Stimulated activated CD8-positive, alpha-beta memory T cell treated with anti-CD3 and anti-CD28 coated beads, Interleukin-2, amount 100 ng/mL, for 1 hour (primary cell): ENCODE measurements at places on chromosomes 11 and 22.

GRCh38 chr11:17979770-17980371 lies 33.0 kb downstream of the SERGEF start:
- DNase-seq: no peak

- DNase-seq: no peak
These were observed 4.9 kb upstream of the CCDC86 start for GRCh38 chr11:60836866-60837515.

- no peak for DNase-seq
These were observed 740.0 kb downstream of the DLG2 start for GRCh38 chr11:84887055-84887629.

DNA sequence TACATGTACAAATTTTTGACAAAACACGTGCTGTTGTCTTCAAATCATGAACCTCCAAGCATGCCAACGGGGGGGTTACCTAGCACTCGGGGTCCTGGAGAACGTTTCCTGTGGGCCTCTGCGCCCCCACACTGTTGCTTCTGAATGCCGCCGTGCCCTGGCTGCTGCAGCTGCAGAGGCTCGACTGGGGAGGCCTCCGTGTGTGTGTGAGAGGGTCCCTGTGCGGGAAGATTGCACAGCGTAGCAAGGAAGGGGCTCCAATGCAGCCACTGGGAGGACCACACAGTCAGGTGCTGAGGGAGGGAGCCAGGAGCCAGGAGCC lies 1322.2 kb downstream of the TBC1D22A start:
- DNase-seq: no peak

- no peak for DNase-seq
These were observed 173.3 kb upstream of the SYT13 start for GRCh38 chr11:45459491-45459890.

GRCh38 chr22:19622061-19622441 lies 92.3 kb upstream of the SEPTIN5 start:
- no peak for DNase-seq

DNA sequence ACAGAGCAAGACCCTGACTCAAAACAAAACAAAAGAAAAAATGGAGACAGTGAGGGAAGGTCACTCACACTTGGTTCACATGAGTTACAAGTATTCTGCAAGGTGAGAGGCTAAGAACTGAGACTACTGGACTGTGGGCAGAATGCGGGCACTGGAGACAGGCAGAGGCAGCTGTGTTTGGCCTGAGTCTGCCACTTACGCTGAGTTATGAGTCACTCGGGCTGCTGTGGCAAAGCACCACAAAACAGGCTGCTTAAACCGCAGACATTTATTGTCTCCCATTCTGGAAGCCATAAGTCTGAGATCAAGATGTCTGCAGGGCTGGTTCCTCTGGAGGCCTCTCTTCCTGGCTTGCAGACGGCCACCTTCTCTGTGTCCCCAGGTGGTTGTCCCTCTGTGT lies 122.8 kb downstream of the SHANK2 start:
- no peak for DNase-seq

DNA sequence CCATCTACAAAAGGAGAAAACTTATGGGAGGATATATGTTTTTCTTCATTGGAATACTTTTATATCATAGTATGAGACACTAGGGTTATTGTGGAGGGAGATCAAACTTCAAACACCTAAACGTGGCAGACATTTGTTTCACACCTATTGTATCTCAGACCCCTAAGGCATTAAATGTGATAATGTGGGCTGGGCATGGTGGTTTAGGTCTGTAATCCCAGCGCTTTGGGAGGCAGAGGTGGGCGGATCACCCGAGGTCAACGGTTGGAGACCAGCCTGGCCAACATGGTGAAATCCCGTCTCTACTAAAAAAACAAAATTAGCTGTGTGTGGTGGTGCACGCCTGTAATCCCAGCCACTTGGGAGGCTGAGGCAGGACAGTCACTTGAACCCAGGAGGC lies 75.5 kb downstream of the PRR5L start:
- DNase-seq: no peak

DNA sequence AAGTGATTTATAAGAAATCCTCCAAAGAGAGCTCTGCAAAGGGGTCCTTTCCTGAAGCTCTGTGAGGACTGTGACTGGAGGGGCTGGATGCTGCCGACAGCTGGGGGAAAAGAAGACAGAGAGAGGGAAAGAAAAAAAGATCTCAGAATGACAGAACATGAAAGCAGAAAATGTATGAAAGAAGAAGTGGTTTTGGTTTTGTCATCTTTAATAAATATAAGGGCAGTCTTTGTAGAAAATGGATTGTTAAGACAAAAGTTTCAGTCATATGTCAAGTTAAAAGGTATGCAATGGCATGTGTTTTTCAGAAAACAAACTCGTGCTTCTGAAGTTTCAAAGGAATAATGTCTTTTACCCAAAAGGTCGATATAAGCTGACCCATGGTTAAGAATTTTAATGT lies 105.5 kb downstream of the CCDC83 start:
- no peak for DNase-seq

DNA sequence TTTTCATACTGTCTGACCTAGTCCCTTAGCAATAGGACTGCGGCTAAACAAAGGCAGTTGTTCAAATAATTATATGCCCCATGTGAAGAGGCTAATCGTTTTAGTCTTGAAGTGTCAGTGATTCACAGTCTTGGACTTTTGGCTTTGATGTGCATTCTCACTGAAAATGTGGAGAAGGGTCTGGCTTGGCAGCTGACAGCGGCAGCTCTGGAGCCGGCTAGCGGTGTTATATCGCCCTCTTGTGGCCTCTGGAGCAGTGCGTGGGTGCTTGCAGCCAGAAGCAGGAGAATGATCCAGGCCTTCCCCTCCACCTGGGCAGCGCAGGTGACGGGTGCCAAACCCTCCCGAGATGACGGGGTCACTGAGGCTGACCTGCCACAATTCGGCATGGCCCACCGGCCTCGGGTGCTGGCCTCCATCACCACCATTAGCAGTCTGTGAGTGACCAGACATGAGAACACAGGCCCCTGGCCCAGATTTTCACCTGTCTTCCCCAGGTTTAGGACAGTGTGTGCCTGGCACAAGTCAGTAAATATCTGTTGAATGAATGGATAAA lies 90.3 kb upstream of the PITPNB start:
- DNase-seq: peak; percentile 23

- DNase-seq: peak; percentile 30
These were observed 26.7 kb upstream of the TOLLIP start for GRCh38 chr11:1335811-1336761.

- DNase-seq: no peak
These were observed 2.0 kb downstream of the MYOD1 start for GRCh38 chr11:17721242-17721999.

GRCh38 chr11:132251061-132251460 lies 880.6 kb downstream of the NTM start:
- no peak for DNase-seq

GRCh38 chr11:133930053-133930766 lies 26.6 kb downstream of the IGSF9B start:
- no peak for DNase-seq

DNA sequence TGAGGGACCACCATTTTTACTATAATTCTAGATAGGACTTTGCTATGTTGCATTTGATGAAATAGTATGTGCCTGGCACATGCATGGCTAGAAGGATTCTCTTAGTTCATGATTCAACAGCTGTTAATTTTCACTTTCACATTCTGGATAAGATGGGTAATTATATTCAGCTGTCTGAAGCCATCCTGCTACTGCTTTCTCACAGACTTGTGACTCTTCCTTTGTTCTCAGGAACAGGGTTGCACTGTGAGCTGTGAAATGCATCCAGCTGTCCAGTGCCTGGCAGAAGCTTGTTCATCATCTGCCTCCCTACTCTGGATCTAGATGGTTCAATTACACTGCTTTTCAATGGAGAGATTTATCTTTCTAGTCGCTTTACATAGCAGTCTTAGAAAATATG lies 610.1 kb upstream of the ANO5 start:
- no peak for DNase-seq

DNA sequence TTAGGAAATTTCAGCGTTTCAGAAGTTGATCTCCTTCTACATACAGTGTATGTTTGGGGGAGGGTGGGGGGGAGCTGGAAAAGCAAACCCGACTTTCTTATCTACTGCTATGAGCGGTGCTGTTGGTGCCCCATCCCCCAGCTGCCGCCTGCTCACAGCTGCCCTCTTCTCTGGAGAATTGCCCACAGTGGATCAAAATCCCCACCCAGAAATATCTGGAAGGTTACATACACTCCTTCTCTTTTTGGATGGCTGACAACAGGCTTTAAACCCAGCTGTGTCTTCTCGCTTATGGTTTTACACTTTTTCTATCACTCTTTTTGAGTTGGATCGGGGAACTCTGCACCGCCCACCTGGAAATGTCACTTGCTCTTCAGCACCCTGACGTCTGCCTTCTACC lies 56.4 kb downstream of the DHCR7 start:
- DNase-seq: no peak

GRCh38 chr22:45972889-45973253 lies 4.1 kb downstream of the WNT7B start:
- no peak for DNase-seq

- no peak for DNase-seq
These were observed 214.0 kb upstream of the SYN3 start for GRCh38 chr22:33272180-33272579.

- DNase-seq: no peak
These were observed 1448.4 kb downstream of the TBC1D22A start for GRCh38 chr22:48210812-48211211.

DNA sequence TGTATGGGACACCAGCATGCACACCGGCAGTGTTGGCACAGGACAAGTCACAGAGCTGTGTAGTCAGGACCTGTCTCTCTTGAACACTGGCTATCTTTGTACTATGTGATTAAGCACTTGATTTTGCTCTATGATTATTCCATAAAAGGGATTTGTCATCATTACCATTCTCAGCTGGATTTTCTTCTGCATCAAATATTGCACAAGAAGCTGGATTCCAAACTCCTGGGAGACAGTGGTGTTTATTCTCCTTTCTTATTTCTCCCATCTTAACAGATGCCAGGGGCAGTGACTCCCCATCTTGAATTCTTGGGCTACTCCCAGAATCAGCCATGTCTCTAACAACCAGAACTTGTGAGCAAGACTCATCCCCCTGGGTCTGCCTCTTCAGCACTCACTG lies 62.5 kb upstream of the GNAZ start:
- DNase-seq: no peak

DNA sequence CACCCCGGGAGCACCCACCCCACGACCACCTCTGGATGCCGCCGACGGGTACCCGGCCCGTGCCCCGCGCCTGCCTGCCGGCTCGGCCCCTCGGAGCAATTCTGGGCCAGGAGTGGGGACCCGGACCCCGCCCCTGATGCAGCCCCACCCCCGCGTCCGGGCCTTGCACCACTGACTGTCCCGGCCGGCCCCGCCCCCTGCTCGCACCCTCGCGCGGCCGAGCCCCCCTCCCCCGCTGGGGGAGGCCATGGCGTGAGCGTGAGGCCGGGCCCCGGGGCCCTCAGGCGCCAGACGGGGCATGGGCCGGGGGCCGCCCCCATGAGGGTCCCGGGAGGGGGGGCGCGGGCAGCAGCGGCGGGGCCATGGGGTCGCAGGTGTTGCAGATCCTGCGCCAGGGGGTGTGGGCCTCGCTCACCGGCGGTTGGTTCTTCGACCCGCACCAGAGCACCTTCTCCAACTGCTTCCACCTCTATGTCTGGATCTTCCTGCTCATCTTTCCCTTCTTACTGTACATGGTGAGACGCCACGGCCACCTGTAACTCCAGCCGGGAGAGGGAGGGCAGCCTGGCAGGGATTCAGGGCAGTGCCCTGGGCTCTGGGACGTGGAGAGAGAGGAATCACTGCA lies 486 bp downstream of the PCNX3 start:
- DNase-seq: peak; percentile 21

- DNase-seq: no peak
These were observed 100.3 kb upstream of the AKIP1 start for GRCh38 chr11:8810540-8811301.

DNA sequence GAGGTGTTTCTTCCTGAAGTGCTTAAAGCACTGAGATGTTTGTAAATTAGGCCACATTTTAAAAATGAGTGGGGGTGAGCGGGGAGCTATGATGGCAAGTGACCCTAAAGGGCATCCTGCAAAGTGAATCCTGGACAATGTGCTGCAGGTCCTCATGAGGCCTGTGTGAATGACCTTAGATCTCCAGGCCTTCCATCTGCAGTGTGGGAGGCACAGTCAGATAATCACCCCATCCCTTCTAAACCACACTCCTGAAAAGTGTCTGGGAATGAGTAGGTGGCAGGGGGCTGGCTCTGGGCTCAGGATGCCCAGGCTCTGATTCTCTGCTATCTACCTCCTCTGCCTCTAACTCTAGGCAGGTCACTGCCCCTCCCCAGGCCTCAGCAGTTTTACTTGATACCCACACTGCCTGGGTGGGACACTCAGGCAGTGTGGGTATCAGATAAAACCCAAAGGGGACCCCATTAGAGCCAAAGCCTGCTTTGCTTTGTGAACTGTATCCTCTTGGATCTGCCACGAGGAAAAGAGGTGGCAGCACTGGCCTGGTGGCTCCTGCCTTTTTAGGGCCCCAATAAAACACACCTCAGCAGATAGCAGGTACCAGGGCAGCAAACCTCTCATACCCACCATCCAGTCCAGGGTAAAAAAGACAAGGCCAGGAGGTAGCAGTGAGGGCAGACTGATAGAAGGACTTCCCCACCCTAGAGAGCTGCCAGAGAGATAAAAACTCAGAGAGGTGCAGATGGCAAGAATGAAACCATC lies 10.5 kb downstream of the STARD10 start:
- DNase-seq: no peak

DNA sequence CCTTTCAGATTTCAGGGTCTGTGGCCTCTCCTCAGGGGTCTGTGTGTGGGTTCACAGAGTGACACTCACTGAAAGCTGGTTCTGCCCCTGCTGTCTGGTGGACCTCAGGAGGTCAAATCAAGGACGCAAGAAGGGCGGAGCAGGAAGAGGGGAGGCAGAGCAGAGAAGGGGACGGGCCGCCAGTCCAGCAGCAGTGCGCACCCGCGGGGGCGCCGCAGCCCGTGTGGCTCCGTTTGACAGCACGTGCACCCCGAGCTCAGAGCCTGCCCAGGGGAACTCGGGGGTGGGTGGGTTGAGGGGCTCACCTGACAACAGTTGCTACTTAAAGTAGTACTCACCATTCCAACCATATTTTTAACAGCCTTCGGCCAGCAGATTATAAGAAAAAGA lies 71.4 kb upstream of the PITPNB start:
- no peak for DNase-seq

DNA sequence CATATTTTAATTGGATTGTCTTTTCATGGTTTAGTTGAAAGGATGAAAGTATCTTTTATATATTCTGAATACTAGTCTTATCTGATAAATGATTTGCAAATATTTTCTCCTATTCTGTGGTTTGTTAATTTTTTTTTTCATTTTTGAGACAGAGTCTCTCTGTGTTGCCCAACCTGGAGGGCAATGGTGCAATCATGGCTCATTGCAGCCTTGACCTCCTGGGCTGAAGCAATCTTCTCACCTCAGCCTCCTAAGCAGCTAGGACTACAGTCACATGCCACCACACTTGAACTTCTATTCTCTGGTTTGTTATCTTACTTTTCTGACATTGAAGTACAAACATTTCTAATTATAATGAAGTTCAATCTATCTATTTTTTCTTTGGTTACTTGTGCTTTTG lies 30.0 kb upstream of the FAR1 start:
- no peak for DNase-seq
